Cortex of kidney (tissue), 1 donor: ENCODE measurements at places on chromosomes 7 and 10.

GRCh38 chr10:30893208-30893607, 138.5 kb downstream of the ZNF438 start:
- no peak for DNase-seq

- DNase-seq = no peak
Measured at GRCh38 chr10:73931767-73932619, 21.1 kb downstream of the PLAU start.

DNA sequence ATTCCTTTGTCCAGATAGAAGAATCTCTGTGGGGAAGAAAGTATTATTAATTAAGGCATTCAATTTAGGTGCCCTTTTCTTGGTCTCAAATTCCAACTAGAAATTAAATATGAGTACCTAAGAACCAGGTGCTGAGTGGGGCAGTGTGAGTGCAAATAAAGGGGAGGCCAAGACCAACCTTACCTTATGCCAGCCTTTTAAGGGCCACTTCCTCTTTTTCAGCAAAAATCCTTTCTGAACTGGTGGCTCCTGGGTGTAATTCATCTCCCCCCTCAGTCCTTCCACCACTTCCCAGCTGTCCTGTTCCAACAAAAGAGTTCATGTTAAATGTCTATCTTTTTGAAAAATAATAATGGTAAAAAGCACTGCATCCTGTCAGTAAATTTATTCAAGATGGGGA, 108.2 kb downstream of the OSBPL3 start:
- no peak for DNase-seq

GRCh38 chr10:101067356-101068083, 5.7 kb downstream of the KAZALD1 start:
- no peak for DNase-seq

GRCh38 chr10:102501201-102502028, 1.1 kb downstream of the ACTR1A start:
- DNase-seq = no peak

DNA sequence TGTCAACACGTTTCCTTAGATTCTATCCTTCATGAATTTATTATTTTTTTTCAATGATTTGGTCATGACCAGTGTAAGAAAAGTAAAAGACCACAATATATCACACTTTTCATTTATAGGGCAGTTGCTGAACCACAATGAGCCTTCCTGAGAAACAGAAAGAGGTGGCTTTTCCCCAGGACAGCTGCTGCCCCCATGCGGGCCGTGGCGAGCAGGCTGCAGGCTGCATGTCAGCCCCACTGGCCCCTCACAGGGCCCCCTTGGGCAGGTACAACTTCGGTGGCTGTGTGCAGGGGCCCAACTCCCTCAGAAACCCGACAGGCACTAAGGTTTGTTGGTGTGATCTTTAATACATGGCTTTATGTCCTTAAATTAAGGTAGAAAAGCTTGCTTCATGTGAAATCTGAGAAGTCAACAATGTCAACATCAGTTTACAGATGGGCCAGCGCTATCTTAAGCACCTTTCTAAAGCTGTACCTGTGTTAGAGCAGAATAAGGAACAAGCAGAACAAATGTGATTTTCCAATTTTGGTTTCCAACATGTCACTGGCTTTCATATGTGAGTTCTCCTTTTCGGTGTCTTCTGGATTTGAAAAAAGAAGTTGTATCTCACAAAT, 10.6 kb downstream of the BEND7 start:
- no peak for DNase-seq

DNA sequence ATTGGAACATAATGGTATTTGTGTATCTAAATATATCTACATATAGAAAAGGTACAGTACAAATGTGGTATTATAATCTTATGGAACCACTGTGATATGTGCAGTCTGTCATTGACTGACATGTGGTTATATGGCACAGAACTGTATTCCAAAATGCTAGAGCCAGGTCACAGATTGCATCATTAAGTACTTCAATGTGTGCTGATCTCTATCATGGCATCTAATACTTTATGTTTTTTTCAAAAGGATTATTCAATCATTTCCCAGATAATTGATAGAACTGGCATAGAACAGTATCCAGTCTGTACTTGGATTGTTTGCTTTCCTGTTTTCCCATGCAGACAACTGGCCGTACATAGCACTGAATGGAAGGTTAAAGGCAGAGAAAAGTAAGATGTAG, 662.7 kb downstream of the PARD3 start:
- DNase-seq = no peak

DNA sequence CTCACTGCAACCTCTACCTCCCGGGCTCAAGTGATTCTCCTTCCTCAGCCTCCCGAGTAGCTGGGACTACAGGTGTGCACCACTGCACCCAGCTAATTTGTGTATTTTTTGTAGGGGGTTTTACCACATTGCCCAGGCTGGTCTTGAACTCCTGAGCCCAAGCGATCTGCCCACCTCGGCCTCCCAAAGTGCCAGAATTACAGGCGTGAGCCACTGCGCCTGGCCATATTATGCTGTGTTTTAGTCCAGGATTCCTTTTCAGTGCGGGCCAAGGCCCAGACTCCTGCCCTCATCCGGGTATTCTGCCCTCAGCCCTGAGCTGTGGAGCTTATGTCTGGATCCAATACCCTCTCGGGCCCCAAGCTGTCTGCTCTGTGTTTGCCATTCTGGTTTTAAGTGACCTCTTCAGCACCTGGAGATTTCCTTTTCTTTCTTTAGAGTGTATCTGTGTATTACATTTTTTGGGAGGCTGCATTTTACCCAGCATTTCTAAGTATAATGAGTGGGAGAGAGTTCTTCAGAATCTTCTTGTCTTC, 114.9 kb downstream of the BUB3 start:
- DNase-seq = no peak

DNA sequence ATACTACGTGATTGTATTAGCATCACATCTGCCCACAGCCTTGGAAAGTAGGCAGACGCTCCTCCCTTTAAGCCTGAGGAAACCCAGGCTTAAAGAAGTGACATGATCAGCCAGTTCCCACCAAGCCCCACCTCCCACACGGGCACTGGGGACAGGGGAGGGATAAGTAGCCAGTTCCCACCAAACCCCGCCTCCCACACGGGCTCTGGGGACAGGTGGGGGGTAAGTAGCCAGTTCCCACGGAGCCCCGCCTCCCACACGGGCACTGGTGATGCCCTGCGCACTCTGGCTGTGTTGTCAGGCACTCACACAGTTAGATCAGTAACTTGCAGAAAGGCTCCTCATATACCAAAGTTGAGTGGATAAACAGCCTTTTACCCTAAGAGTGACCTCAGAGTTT, 606.8 kb downstream of the PTPRN2 start:
- DNase-seq = no peak

DNA sequence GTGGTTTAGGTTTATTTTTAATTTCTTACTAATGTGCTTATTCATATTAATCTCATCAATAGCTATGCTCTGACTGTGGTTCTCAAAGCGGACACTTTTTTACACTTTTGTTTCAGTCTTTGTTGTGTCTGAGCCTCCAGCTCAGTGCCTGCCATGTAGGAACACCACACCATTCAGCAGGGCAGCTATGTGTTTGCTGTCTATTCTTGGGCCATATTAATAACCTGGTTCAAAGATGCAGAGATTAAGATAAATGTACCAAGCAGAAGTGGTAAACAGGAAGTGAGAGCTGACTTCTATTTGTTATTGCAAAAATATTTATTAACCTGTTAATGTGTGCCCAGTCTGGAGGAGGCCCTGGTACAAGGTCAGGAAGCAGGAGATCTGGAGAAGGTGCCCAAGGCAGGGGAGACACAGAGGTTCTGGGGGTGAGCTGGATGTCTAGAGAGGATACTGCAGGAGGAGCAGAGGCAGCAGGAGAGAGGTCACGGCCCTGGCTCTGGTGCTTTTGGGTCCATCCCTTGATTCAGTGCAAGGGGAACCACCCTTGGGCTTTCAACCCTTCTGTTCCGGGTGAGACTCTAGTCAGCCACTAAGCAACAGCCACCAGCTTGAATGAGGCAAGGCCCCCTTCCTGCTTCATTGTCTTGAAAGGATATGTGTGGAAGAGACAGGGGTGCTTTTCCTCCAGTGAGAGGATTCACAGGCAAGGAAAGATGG, 1.9 kb downstream of the TBXAS1 start:
- no peak for DNase-seq

- DNase-seq = no peak
Measured at GRCh38 chr7:12434012-12434642, 30.5 kb upstream of the VWDE start.

- no peak for DNase-seq
Measured at GRCh38 chr7:143243111-143243510, 20.1 kb upstream of the GSTK1 start.

GRCh38 chr10:116457488-116457887, 29.8 kb downstream of the PNLIPRP3 start:
- DNase-seq = no peak

- no peak for DNase-seq
Measured at GRCh38 chr7:130912862-130913638, 179.0 kb upstream of the KLF14 start.

DNA sequence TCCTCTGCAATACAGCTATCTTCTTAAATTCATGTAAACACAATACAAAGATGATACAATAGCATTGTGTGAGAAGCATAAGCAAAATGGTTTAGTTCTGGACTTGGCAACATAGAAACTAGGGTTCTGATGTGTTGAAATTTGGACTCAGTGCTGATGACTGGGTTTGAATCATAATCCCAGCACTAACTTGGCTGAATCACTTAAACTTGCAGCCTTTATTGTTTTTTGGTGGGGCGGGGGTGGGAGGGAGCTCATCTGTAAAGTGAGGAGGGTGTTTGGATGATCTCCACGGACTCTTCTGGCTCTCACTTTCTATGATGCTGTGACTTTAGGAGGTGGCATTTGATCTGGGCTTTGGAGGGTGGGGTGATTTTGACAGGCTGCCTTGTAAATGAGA, 158.2 kb downstream of the WNT2 start:
- DNase-seq = no peak

DNA sequence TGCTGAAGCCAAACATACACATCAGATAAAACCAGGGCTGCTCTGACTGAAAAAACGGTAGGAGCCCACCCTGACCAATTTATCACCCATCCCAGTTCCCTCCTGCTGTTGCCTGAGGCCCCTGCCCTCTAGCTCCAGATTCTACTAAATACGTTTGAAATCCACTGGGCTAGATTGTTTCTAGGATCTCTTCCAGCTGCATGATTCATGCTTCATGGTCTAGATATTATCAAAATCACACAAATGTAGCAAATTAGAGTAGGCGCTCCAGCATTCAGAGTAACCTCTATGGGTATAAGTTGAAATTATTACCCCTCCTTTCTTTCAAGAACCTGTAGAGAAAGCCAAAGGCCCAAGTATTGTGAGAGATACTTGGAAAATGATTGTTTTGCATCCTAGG, 151.2 kb upstream of the FAM13C start:
- no peak for DNase-seq
